ENCODE measurements at places on chromosomes 6 and 20.

DNA sequence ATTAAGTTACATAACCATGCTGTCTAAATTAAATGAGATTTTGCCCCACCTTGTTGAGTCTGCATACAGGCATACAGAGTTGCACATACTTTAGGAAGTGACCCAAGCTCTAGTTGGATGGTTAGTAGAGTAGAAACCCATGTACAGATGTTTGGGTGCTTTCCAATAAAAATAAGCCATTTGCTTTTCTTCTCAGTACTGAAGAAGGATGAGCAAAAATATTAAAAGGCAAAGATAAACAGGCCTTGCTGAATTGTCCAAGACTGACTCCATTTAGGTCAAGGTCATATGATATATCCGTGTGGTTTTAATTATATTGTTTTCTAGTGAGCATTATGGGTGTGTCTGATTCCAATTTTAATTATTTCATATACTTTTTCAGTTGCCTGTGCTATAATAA, 589.4 kb downstream of the RFPL4B start:
- no peaks in the 10 kb centered on the region for H3K4me1 ChIP-seq
- H3K4me3 ChIP-seq: no peak overlapping the region
- no peak overlapping the region for H3K27ac ChIP-seq
- no peaks in the 10 kb centered on the region for H3K36me3 ChIP-seq

- no peaks in the 10 kb centered on the region for H3K27me3 ChIP-seq
- no peak for DNase-seq
- H3K4me3 ChIP-seq: peak overlapping the region; percentile 9
- H3K27ac ChIP-seq: peak overlapping the region; percentile 92
- H3K36me3 ChIP-seq: peaks cover 4% of the 10 kb centered on the region
- peaks cover 79% of the 10 kb centered on the region for H3K4me1 ChIP-seq
Observed at GRCh38 chr6:37503309-37503965, 3.7 kb upstream of the CCDC167 start.

- no peaks in the 10 kb centered on the region for H3K36me3 ChIP-seq
- H3K4me1 ChIP-seq: no peaks in the 10 kb centered on the region
- H3K4me3 ChIP-seq: no peak overlapping the region
- H3K27me3 ChIP-seq: peaks cover 8% of the 10 kb centered on the region
Observed at GRCh38 chr6:96777113-96777512, 60.2 kb downstream of the GPR63 start.

DNA sequence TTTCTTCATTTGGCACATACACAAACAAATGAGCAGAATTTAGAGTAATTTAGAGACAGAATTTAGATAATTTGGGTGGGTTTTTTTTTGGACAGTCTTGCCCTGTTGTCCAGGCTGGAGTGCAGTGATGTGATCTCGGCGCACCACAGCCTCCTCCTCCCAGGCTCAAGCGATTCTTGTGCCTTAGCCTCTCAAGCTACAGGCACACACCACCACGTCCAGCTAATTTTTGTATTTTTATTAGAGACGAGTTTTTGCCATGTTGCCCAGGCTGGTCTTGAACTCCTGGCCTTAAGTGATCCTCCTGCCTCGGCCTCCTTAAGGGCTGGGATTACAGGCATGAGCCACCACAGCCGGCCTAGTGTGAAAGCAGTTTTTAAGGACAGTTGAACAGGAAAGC, 127.8 kb downstream of the MTHFD1L start:
- no peak overlapping the region for H3K4me3 ChIP-seq
- no peaks in the 10 kb centered on the region for H3K4me1 ChIP-seq
- H3K36me3 ChIP-seq: peaks cover 56% of the 10 kb centered on the region
- no peak for DNase-seq
- no peak overlapping the region for H3K27ac ChIP-seq

GRCh38 chr20:48823960-48824498, 3.8 kb downstream of the PREX1 start:
- H3K27ac ChIP-seq: peak overlapping the region; percentile 93
- no peaks in the 10 kb centered on the region for H3K27me3 ChIP-seq
- peaks cover 74% of the 10 kb centered on the region for H3K4me1 ChIP-seq
- DNase-seq: peak; percentile 74
- peak overlapping the region; percentile 95 for H3K4me3 ChIP-seq

DNA sequence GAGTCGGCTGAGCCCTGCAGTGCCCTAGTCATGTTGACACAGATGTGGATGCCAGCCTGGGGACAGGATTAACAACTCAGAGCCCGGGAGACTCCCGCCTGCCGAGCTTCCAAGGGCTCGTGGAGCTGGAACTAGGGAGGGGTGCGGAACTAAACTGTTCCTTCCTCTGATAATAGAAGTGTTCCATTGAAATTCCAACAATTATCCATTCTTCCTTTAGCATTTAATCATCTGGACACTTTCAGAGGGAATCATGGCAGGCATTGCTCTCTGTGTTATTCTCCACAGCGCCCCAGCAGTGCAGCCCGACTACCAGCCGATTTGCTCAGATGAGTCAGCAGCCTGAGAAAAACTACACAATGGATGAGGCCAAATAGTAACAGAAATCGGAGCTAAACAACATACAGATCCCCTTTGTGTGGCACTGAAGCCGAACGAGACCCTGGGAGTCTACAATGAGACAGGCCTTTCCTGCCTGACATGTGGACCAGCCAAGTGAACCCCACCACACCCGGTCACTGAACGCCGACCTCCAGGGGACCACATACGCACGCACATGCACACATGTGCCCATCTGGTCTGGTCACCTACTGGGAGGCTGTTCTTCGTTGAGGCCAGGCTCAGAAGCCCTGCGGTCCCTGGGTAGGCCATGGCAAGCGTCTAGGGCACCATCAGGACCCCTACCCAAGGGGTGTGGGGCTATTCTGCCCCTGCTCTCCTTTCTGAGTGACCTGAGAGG, 238.4 kb upstream of the AFDN start:
- H3K4me3 ChIP-seq: no peak overlapping the region
- H3K27me3 ChIP-seq: peaks cover 18% of the 10 kb centered on the region
- H3K4me1 ChIP-seq: no peaks in the 10 kb centered on the region
- no peak for DNase-seq
- no peak overlapping the region for H3K27ac ChIP-seq
- no peaks in the 10 kb centered on the region for H3K36me3 ChIP-seq

GRCh38 chr6:5205035-5205507, 55.7 kb downstream of the LYRM4 start:
- peaks cover 10% of the 10 kb centered on the region for H3K36me3 ChIP-seq
- H3K4me3 ChIP-seq: no peak overlapping the region
- DNase-seq: no peak
- H3K27me3 ChIP-seq: no peaks in the 10 kb centered on the region
- H3K27ac ChIP-seq: no peak overlapping the region

GRCh38 chr6:21587961-21588480, 5.5 kb upstream of the SOX4 start:
- H3K27me3 ChIP-seq: peaks cover 42% of the 10 kb centered on the region
- H3K27ac ChIP-seq: no peak overlapping the region
- peaks cover 7% of the 10 kb centered on the region for H3K4me1 ChIP-seq
- peak; percentile 33 for DNase-seq

DNA sequence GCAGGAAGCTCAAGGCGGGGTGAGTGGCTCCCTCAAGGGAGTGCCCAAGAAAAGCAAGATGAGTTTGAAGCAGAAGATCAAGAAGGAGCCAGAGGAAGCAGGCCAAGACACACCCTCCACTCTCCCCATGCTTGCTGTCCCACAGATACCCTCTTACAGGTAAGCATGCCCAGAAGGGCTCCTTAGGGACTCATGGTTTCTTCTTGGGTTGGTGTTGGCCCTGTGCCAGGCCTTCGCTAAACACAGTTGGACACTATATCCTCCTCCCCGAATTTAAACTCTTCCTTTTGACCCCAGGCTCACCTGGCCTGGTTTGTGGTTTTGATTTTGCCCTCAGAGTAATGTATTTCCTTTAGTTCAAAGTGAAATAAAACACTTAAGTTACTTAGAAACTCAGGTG, 5.1 kb downstream of the BRPF3 start:
- H3K36me3 ChIP-seq: peaks cover 70% of the 10 kb centered on the region
- H3K27ac ChIP-seq: no peak overlapping the region
- no peaks in the 10 kb centered on the region for H3K27me3 ChIP-seq
- no peak overlapping the region for H3K4me3 ChIP-seq
- peaks cover 57% of the 10 kb centered on the region for H3K4me1 ChIP-seq

GRCh38 chr6:37365791-37366190, 12.0 kb downstream of the RNF8 start:
- peaks cover 18% of the 10 kb centered on the region for H3K36me3 ChIP-seq
- DNase-seq: no peak
- H3K27ac ChIP-seq: no peak overlapping the region
- H3K27me3 ChIP-seq: no peaks in the 10 kb centered on the region

DNA sequence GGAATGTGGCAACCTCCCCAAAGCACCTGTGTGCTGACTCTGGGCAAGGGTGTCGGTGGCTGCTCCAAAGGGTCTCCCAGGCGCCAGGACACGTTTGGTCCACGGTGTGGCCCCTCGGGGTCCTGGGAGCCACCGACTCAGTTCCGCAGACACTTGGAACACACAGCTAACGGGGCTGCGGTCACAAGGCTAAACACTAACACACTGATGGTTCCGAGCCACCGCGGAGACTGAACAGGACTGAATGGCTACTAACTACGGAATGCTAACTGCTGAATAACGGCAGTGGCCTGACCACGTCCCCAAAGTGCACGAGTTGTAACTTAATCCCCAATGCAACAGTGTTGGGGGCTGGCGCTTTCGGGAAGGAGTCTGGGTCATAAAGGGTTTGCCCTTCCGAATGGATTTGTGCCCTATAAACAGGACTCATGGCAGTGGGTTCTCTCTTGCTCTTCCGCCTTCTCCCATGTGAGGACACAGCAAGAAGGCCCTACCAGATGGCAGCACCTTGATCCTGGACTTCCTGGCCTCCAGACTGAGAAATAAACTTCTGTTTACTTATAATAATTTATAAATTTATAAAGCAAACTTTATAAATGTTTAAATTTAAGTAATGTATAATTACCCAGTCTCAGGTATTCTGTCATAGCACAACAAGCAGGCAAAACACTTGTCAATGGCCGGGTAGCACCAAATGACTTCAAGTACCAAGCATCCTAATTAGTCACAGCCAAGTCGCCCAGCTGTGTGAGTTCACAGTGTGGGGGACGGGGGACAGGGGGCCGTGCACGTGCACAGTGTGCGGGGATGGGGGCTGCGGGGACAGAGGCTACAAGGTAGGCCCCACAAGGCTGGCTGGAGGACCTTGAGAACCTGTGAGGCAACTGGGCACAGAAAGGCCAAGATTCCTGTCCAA, 2.3 kb upstream of the EEF1A2 start:
- H3K36me3 ChIP-seq: no peaks in the 10 kb centered on the region
- peaks cover 38% of the 10 kb centered on the region for H3K27me3 ChIP-seq
- DNase-seq: no peak
- H3K4me3 ChIP-seq: no peak overlapping the region

DNA sequence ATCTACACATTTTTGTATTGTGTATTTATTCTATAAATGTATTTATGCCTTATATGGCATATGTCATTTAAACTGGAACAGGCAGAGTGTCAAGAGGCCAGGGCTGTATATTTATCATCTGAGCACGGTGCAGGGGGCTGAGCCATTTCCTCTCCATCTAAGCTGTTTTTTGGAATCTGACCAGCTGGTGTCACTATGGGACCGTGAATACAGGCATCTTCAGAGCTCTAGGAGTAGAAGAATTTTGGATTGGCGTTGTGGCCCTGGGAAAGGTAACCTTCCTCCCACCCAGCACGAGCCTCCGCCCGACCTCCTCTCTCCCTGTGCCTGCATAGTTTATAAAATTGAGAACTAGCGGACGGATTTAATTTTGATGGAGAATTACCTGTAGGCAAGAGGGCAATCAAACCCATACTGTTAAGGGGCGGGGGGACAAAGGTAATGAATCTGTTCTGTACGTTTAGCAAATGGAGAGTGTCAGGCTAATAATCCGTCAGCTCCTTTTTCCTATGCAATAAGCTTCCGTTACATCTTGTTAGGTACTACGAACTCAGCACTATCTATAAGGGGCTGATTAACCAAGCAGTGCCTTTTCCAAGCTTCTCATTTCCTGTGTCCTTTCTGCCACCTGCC, 29.0 kb upstream of the EEF1E1 start:
- H3K27me3 ChIP-seq: peaks cover 22% of the 10 kb centered on the region
- no peak overlapping the region for H3K27ac ChIP-seq
- no peak overlapping the region for H3K4me3 ChIP-seq
- H3K4me1 ChIP-seq: no peaks in the 10 kb centered on the region

DNA sequence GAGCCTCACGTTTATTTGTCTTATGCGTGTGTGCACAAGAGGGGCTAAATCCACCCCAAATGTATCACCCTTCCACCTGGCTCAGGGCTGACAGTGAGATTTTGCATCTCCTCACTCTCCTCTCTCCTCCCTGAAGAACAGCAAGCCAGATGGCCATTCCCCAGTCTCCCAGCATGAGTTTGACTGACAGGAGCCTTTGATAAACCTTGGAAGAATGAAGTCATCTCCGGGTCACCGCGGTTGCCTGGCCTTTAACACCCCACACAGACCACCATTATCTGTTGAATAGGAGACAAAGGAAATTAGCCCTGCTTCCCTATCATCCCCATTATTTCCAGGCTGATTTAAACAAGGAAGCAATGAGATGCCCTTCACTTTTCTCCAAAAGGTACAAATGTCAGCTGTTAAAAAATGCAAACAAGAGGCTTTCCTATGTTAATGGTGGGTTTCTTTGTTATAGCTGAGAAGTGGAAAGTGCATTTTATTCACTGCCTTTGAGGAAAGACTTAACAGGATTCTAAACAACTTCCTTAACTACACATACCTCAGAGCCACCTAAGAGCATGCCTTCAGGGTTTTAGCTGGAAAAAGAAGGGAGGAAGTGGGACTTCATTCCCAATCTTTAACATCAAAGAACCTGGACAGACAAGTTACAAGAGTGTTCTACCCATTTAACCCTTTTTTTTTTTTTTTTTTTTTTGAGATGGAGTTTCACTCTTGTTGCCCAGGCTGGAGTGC, 524.8 kb upstream of the ID4 start:
- no peaks in the 10 kb centered on the region for H3K36me3 ChIP-seq
- H3K27me3 ChIP-seq: no peaks in the 10 kb centered on the region
- no peak overlapping the region for H3K27ac ChIP-seq

DNA sequence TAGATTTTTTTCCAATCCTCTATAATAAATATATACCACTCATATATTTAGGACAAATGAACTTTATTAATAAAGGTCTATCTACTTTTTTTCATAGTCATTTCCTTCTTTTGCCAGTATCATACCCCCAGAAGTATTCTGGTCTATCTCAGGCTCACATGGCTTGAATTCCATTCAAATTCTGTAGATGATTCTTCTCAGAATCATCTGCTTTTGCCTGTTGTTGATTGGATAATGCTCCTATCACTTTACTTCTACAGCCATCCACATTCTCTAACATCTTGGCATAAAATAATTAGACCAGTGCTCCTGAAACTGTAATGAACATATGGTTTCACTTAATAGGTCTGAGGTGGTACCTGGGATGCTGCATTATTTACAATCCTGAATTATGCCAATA, 121.2 kb downstream of the GFRAL start:
- H3K36me3 ChIP-seq: no peaks in the 10 kb centered on the region
- no peak for DNase-seq
- H3K27ac ChIP-seq: no peak overlapping the region
- H3K27me3 ChIP-seq: no peaks in the 10 kb centered on the region
- no peaks in the 10 kb centered on the region for H3K4me1 ChIP-seq

GRCh38 chr6:18153311-18153703, 1.6 kb downstream of the TPMT start:
- peaks cover 30% of the 10 kb centered on the region for H3K4me1 ChIP-seq
- H3K27ac ChIP-seq: no peak overlapping the region
- peaks cover 8% of the 10 kb centered on the region for H3K36me3 ChIP-seq
- no peak overlapping the region for H3K4me3 ChIP-seq

Measured in activated naive CD8-positive, alpha-beta T cell treated with anti-CD3 and anti-CD28 coated beads for 36 hours (primary cell).